ENCODE measurements at places on chromosomes 3 and 15.

- DNase-seq: no peak
Measured at GRCh38 chr15:20358066-20358778, 183.4 kb downstream of the GOLGA6L6 start.

- no peak for DNase-seq
Measured at GRCh38 chr15:92059036-92059970, 205.8 kb downstream of the SLCO3A1 start.

DNA sequence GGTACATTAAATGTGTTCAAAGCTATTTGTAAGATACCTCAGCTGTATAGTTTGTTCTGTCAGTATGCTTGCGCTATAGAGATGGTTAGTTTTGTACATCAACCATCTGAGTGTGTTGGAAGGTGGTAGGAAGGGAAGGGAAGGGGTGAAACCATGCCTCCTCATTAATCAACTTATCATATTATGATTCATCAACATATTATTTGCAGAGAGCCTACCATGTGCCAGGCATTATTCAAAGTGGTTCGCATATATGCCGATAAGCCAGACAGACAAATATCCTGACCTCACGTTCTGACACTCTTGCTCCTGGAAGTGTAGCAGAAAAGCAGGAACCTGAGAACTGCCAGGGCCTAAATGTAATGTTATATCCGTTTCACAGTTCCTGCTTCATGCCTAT is 248.1 kb upstream of the NR2E3 start:
- no peak for DNase-seq

DNA sequence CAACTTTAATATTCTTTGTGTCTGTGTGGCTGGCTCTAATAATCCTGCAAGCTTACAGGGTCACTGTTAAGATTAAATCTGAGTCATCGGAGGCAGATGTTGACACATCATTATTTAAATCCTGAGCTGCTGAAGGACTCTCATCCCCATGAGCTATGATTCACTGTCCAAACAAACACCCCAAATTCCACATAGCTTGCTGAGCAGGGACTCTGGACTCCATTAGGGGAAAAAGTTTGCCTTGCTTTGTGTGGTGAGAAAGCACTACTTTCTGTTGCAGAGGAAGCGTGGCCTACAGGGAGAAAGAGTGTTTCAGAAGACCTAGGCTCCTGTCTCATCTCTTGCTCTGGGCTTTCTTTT is 213.7 kb downstream of the PDCD6IP start:
- peak; percentile 76 for DNase-seq

- no peak for DNase-seq
Measured at GRCh38 chr15:34582461-34583371, 735 bp downstream of the GOLGA8B start.

- DNase-seq: no peak
Measured at GRCh38 chr15:76994001-76994400, 925 bp upstream of the PSTPIP1 start.

DNA sequence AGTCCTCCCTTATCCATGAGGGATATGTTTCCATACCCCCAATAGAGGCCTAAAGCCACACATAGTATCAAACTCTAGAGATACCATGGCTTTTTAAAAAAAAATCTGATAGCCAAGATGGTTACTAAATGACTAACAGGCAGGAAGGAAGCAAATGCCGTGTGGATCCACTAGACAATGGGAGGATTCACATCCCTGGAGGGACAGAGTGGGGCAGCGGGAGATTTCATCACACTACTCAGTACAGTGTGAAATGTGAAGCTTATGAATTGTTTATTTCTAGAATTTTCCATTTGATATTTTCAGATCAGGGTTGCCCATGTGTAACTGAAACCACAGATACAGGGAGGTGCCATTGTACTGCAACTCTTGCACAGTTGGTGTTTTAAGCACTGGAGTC is 826.6 kb downstream of the SQOR start:
- DNase-seq: no peak

DNA sequence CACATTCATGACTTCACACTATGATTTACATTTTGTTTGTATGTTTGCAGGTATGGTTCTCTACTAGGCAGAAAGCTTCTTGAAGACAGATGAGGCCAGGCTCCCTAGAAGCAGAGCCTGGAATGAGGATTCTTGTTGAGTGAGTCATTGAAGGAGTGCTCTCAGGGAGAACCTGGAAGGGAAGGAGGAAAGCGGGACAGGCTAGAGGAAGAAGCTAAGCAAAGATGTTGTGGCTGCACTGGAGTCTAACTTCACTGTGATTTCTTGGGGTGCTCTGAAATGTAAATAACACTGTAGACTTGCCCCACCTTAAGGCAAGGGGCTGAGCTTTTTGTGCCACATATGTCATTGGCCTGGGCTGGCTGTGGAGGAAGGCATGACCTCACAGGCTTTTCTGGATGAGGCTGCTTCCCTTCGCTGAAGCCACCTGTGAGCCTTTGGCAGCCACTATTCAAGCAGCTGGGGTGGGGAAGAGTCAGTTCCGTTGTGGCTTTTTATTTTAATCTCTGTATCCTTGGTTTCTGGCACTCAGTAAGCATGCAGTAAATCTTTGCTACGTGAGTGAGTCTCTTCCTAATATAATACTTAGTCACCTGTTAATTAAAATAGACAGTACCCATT is 307.3 kb downstream of the SV2B start:
- peak; percentile 29 for DNase-seq

GRCh38 chr15:100818927-100819326 is 60.7 kb upstream of the ALDH1A3 start:
- DNase-seq: peak; percentile 38

DNA sequence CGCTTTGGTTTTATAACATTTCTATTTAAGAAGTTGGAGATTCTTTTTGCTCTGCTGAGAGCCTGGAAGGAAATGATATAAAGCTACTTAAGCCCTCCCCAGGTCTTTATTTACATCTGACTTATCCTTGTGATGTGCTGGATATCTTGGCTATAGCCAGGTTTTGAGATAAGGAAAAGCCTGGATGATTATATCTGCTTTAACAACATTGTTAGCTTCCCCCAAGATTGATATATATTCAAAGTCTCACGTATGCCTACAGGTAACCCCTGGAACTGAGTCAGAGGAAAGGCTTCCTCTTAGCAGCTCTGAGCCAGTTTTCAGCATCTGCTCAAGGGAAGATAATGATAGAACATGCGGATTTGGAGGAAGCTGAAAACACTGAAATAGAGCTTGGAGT is 61.5 kb upstream of the CRBN start:
- no peak for DNase-seq

DNA sequence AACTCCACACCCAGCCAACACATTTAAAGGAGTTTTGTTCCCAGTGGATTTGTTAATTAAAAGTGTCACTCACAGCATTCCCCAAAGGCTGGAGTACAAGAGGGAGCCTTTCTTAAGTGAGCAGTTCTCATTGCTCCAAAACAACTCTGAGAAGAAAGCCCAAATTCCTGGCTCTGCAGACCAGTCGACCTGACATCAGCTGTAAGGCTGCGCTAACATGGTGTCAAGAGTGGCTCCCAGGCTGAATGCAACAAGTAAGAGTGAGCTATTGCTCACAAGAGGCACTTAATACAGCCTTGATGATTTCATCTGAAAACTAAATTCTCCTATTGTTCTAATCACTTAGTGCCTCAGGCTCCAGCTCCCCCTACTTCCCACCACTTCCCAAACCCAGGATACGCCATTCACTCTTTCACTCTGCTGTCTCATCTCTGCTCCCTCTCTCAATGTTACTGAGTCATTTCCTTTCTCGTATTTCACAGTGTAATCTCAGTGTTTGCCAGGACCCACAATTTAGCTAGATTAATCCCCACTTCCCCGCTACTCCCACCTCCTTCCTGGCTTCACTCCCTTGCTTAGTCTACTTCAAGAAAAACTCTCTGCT is 81.8 kb downstream of the WWTR1 start:
- DNase-seq: peak; percentile 99

GRCh38 chr3:50261505-50261904 is 7.4 kb upstream of the SEMA3B start:
- no peak for DNase-seq

DNA sequence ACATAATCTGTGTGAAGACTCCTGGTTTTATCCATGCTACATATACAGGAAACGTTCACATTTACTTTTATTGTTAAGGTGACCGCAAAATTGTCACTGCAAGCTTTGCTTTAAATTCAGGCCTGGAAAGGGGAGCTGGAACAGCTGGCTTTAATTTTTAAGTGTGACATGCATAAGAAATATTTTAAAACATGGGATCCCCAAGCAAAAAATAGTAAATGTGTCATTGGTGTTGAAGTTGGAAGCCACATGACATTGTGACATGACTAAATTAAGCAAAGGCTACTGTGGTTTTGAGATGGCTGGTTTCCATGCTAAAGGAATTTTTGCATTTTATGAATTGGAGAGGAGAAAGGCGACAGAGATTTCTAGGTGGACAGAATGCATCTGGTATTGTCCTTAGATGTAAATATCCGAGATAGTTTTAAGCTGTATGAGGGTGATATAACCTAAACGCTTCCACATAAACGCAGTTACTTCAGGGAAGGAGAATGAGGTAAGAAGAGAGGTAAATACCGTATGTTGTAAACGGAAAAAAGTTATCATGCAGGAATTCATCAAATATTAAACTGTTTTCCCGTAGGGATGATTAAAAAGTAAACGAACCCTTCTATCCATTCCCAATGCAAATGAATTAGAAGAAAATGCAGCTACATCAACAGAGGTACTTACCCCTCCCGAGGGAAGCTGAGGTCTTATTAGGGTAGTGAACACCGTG is 927 bp upstream of the FYTTD1 start:
- peak; percentile 18 for DNase-seq

- no peak for DNase-seq
Measured at GRCh38 chr3:8863891-8864290, 94.5 kb upstream of the OXTR start.
